GM23248 (cell line): ENCODE measurements at places on chromosomes 3 and 15.

DNA sequence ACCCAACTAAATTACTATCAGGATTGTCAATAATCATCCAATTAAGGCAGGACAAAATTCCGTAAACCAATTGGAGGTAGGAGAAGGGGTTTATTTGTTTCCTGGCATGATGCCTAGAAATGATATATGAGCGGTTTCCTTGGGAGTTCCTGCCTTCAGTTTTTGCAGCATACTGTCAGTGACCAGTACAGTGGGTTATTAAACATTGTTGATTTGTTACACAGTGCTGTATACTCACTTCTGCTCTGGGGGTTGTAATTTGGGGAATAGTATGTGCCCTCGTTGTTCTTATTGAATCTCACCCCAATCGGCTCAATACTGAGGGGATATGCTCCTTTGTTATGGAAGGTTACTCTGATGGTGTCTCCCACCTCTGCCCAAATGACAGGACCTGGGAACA is 22.2 kb downstream of the CP start:
- DNase-seq, result no peak

GRCh38 chr3:27673701-27674100 is 48.4 kb downstream of the EOMES start:
- DNase-seq, result no peak

DNA sequence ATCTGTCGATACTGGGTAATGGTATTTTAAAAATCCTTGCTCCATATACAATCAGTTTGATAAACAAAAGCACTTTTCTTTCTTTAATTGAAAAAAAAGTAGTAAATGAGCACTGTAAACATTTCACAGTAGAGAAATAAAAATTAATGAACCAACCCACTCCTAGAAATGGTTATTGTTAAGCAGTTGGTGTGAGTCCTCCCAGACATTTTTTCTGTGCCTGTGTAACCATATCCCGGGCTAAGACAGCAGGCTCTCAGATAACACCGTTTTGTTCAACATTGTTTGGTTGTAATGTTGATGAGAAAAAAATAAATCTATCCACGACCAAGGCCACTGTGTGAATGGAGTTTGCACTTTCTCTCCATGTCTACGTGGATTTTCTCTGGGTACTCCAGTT is 42.6 kb downstream of the PXK start:
- DNase-seq, result no peak

DNA sequence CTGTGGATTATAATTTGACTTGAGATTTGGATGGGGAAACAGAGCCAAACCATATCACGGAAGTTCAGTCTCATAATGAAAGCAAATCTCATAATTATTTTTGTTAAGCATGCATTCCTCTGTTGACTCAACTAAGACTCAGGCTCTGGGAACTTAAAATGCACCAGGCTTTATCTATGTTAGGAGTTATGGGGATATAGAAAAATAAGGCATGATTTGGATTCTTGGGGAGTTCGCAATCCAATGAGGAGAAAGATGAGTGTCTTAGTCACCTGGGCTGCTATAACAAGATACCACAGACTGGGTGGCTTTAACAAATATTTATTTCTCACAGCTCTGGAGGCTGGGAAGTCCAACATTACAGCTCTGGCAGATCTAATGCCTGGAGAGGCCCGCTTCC is 89.4 kb upstream of the TJP1 start:
- peak; percentile 48 for DNase-seq

GRCh38 chr15:38555686-38556334 is 8.8 kb downstream of the RASGRP1 start:
- DNase-seq, result peak; percentile 86

GRCh38 chr3:99751649-99752048 is 66.0 kb upstream of the CMSS1 start:
- peak; percentile 87 for DNase-seq
